ENCODE measurements at places on chromosomes 2 and 18.

GRCh38 chr2:238240757-238241711 is 1.2 kb upstream of the HES6 start:
- peak; percentile 28 for DNase-seq

- DNase-seq: no peak
Measured at GRCh38 chr2:168650781-168651180, 151.7 kb upstream of the NOSTRIN start.

GRCh38 chr2:96143848-96144480 is 1.3 kb downstream of the DUSP2 start:
- peak; percentile 90 for DNase-seq

- DNase-seq: no peak
Measured at GRCh38 chr2:85774126-85774978, 20.6 kb downstream of the ATOH8 start.

- no peak for DNase-seq
Measured at GRCh38 chr2:45278365-45279078, 269.3 kb upstream of the SIX2 start.

GRCh38 chr2:187129868-187130267 is 280.9 kb upstream of the ZSWIM2 start:
- no peak for DNase-seq

GRCh38 chr2:14535156-14535555 is 97.4 kb upstream of the LRATD1 start:
- DNase-seq: no peak

GRCh38 chr18:37956902-37957301 is 391.3 kb upstream of the CELF4 start:
- DNase-seq: no peak

DNA sequence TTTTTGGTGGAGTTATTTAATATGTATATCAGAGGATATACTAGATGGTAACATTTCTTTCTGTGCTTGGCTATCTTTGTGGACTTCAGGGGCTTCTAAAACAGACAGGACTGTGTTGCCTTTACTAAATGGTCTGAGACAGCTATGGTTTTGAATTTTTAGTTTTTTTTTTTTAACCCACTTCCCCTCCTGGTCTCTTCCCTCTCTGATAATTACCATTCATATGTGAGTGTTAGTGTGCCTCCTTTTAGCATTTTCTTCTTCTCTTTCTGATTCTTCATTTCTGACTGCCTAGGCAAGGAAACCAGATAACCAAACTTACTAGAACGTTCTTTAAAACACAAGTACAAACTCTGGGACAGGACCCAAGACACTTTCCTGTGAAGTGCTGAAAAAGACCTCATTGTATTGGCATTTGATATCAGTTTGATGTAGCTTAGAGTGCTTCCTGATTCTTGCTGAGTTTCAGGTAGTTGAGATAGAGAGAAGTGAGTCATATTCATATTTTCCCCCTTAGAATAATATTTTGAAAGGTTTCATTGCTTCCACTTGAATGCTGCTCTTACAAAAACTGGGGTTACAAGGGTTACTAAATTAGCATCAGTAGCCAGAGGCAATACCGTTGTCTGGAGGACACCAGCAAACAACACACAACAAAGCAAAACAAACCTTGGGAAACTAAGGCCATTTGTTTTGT is 52.7 kb downstream of the SMAD4 start:
- DNase-seq: no peak

GRCh38 chr18:22683196-22683676 is 249.9 kb upstream of the RBBP8 start:
- no peak for DNase-seq

GRCh38 chr2:168639018-168639417 is 163.4 kb upstream of the NOSTRIN start:
- DNase-seq: no peak

GRCh38 chr2:19844750-19845149 is 57.0 kb downstream of the TTC32 start:
- DNase-seq: no peak

DNA sequence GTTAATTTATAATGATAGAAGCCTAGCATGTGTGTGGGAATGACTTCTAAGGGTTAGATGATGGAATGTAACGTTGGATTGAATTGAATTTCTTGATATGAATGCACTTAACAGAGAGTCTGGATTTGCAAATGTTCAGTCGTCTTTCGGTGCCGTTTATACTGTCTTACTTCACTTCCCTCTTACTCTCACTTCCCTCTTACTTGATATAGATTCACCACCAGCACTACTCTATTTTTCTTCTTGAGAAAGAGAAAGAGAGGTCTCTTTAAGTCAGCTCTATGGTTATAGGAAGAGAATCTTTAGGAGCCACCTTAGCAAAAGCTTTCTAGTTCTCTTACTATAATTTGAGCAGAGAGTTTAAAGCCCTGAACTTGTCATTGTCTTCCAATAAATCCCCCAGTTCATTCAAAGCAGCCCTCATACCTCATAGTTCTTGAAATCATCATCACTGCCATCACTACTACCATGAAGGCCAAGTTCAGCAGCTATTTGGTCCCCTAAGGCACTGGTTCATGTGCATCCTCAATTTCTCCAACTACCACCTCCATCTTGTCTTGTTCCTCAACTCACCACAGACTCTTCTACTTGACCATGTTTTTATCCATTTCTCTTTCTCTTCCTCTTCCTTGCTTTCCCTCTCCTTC is 501.7 kb upstream of the TCF4 start:
- DNase-seq: no peak

DNA sequence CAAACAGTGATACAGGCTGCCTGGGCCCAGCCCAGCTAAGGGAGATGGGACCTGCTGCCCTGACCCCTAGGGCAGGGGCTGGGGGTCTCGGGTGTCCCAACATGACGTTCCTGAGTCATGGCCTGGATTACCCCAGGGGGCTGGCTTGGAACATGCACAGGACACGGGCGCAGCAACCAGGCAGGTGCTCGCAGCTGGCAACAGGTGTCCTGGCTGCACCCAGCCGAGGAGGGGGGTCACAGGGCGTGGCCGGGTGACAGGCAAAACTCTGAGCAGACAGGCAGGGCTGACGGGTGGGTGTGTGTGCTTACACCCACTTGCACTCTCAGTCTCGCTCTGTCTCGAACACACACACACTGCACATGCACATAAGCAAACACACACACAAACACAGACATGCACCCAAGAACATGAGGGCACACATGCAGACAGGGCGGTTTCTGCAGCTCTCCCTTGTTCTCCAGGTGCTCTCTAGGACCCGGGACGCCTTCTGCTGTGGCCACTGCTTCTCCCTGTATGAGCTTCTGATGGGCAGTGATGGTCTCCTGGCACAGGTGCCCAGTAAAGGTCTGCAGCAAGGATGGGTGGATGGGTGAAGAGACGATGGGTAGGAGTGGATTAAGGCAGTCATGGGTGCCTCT is 33.7 kb upstream of the TAF1B start:
- DNase-seq: no peak

- no peak for DNase-seq
Measured at GRCh38 chr2:66957198-66957597, 439.9 kb upstream of the ETAA1 start.

DNA sequence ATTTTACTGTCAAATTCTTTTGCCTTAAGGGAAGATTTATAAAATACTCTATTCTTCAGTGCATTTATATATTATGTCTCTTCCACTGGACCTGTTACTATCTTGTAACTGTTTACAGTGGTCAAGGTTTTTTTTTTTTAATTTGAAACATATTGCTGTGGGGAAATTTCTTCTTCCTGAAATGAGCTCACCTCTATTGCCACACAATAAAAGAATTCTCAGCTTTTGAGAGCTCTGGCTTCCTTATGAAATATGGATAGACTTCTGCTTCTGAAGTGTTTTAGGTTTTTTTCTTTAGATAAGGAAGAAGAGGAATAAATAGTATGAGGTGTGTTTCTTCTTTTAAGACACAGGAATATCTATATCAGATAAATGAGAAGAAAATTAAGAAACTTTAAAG is 7.7 kb downstream of the VRK2 start:
- no peak for DNase-seq

DNA sequence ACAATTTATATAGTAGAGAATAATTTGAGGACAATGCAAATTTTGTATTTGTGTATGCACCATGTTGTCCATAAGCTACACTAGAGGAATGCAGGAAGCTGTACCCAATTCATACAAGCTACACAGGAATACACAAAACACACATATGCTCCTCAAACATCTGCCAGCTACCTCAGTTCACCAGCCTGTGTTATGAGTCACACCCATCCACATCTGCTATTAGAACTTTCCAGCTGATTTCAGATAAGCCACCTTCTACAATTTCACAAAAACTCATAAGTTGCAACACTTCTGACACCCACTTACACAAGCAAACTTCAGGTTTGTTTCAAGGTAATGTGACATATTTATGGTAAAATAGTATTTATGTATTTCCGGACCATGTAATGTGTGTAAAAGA is 438.9 kb downstream of the SATB2 start:
- no peak for DNase-seq
